Activated CD4-positive, alpha-beta T cell treated with anti-CD3 and anti-CD28 coated beads for 36 hours (primary cell): ENCODE measurements at places on chromosomes 6 and 20.
A peak's percentile ranks its signal among the peaks of the same experiment; 100 is the strongest.

DNA sequence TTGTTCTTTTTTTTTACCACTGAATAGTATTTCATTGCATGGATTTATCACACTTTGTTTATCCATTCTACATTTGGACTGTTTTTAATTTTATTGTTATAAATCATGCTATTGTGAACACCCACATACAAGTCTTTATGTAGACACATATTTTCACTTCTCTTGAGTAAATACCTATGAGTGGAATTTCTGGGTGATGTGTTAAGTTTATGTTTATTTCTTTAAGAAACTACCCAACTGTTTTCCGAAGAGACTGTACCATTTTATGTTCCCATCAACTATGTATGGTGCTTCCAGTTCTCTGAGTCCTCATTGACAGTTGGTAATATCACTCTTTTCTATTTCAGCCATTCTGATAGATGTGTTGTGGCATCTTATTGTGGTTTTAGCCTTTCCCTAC, 54.0 kb downstream of the RIN2 start:
- peaks cover 5% of the 10 kb centered on the region for H3K4me1 ChIP-seq
- H3K36me3 ChIP-seq = no peaks in the 10 kb centered on the region
- H3K27ac ChIP-seq = no peak overlapping the region
- no peak for DNase-seq
- H3K4me3 ChIP-seq = no peak overlapping the region

DNA sequence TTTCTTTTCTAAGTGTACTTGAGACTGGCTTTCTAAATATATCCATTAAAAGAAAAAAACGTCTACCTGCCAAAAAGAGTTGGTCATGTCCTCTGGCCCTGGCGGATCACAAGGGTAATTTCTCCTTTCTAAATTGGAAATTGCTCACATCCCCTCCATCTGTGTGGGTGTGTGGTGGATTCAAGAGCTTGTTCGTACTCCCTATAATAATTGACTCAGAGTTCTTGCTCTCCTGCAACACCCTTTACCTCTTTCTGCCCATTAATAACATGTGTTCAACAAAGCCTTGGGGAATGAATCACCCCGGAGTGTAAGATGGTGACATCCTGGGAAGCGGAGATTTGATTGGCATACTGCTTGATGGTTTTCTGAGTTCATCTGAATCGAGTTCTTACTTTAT, 263.8 kb downstream of the ALDH8A1 start:
- H3K4me3 ChIP-seq = no peak overlapping the region
- no peak overlapping the region for H3K27ac ChIP-seq
- no peaks in the 10 kb centered on the region for H3K36me3 ChIP-seq

DNA sequence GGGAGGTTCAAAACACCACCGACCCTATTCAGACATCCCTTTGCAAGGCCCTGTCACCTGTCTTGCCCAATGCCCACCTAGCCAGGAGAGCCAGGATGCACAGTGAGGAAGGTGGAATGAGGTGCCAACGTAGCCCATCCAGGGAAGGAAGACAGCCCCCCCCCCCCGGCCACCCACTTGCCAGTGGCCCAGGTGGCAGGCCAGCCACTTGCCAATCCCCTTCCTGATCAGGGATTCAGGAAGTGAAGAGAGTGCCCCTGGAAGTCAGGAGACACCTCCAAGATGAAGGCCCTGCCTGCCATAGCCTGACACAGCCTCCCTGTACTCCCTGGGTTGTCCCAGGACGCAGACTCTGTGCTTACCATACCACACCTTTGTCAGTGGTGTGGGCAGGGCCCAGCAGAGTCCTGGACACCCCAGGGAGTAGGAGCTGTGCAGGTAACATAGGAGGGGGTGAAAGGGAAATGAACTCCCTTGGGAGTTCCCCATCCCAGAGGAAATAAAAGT, 54.7 kb downstream of the MRPL14 start:
- peaks cover 13% of the 10 kb centered on the region for H3K27me3 ChIP-seq
- DNase-seq = no peak
- no peaks in the 10 kb centered on the region for H3K36me3 ChIP-seq
- peak overlapping the region; percentile 79 for H3K4me3 ChIP-seq
- H3K27ac ChIP-seq = peak overlapping the region; percentile 85
- H3K4me1 ChIP-seq = peaks cover 17% of the 10 kb centered on the region

- H3K36me3 ChIP-seq = peaks cover 6% of the 10 kb centered on the region
- peak overlapping the region; percentile 30 for H3K27ac ChIP-seq
- peak; percentile 29 for DNase-seq
- peaks cover 15% of the 10 kb centered on the region for H3K4me1 ChIP-seq
- H3K4me3 ChIP-seq = peak overlapping the region; percentile 65
These were observed 22.3 kb upstream of the RPP40 start for GRCh38 chr6:5025911-5026819.

DNA sequence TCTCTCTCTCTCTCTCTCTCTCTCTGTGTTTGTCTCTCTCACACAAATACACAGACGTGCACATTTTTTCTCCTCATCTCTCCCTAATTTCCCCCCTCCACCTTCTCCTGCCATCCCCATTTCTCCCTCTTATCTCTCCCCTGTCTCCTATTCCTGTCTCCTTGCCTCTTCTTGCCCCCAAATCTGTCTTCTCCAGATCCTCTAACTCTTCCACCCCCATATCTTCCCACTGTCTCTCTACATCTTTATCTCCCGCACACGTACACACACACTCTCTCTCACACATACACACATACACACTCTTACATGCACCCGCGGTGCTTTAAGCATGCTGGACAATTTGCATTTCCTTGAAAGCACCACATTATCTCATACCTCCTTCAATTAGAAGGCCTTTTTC, 15.9 kb downstream of the KIZ start:
- no peaks in the 10 kb centered on the region for H3K27me3 ChIP-seq
- DNase-seq = no peak
- H3K4me3 ChIP-seq = no peak overlapping the region
- peaks cover 11% of the 10 kb centered on the region for H3K36me3 ChIP-seq
- no peak overlapping the region for H3K27ac ChIP-seq

DNA sequence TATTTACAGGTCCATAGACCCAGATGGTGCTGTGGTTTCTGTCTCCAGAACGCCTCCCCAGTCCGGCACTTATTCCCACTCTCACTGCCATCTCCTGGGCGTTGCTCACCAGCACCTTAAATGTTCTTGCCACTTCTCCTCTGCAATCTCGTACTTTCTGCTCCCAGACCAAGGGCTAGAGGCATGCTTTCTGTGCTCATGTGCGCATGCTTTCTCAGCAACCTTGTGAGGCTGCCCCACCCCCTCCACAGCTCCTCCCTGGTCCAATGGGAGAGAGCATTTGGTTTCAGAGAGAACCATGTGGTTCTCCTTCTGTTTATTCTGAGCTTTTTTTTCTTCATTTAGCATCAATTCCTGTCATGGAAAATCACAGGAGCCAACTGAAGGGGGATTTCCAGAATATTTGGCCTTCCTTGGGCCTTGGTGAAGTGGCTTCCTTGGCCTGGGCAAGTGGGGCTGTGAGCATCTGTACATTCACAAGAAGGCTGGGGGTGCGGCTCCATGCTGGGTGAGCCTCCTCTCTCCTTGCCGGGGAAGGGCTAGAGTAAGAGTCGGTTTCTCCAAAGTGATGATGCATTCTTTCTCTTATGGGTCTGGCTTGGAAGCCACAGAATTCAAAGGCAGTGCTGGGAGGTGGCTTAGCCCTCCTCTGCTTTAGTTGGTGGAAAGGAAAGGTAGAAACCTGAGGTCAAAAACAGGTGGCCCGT, 66.6 kb downstream of the PHACTR3 start:
- peaks cover 2% of the 10 kb centered on the region for H3K27me3 ChIP-seq
- H3K36me3 ChIP-seq = no peaks in the 10 kb centered on the region

DNA sequence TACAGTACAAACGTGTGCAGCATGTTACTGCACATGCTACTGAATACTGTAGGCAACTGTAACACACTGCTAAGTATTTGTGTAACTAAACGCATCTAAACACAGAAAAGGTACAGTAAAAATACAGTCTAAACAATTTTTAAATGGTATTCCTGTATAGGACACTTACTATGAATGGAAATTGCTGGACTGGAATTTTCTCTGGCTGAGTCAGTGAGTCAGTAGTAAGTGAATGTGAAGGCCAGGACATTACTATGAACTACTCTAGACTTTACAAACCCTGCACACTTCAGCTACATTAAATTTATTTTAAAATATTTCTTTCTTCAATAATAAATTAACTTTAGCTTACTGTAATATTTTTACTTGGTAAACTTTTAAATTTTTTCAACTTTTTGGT, 225.0 kb upstream of the TENT5A start:
- H3K4me3 ChIP-seq = no peak overlapping the region
- no peak for DNase-seq
- H3K27ac ChIP-seq = no peak overlapping the region
- H3K4me1 ChIP-seq = no peaks in the 10 kb centered on the region
- H3K27me3 ChIP-seq = no peaks in the 10 kb centered on the region
- no peaks in the 10 kb centered on the region for H3K36me3 ChIP-seq

DNA sequence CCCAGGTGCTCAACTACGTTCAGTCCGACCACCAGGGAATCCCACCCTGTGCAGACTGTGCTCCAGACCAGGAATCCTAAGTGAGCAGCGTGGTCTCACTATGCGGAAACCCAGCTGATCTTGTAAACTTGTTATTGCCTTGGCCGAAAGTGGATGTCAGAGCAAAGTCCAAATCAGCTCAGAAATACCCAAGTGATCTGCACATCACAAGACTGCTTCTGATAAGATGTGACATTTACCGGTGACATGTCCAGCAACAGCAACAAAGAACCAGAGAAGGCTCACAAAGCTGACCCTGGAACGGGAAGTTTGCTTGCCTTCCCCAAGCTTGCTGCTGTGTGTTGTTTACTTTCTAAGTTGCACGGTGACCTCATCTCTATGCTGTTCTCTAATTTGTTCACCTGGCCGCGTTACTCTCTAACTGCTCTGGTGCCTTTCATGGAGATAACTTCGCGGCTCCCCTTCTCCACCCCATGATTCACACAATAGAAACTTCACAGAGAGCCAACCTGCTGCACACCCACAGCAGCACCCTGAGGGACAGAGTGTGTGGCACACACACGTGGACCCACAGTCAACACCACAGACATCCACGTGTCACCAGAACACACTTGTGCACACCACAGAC, 1.7 kb downstream of the BNIP5 start:
- DNase-seq = no peak
- no peaks in the 10 kb centered on the region for H3K36me3 ChIP-seq
- H3K27me3 ChIP-seq = peaks cover 26% of the 10 kb centered on the region
- H3K27ac ChIP-seq = no peak overlapping the region

DNA sequence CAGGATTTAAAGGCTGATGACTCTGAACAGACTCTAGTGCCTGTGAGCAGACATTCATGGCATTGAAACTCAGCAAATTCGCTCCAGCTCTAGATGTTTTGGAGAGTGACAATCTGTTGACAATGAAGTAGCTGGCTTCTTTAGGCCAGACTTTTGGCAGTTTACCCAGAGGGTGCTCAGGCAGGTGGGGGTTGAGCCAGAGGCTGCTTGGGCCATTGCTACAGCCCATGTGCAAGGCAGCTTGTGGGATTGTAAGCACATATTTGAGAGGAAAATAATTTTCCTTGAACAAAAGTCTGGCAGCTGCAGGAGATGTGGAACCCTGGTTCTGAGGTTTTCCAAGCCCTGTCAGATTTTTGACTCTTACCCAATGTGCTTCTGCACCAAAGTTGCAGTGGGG, 311.6 kb downstream of the CDC5L start:
- no peak overlapping the region for H3K27ac ChIP-seq
- H3K4me3 ChIP-seq = no peak overlapping the region
- H3K4me1 ChIP-seq = peaks cover 14% of the 10 kb centered on the region

- H3K27me3 ChIP-seq = no peaks in the 10 kb centered on the region
- peaks cover 16% of the 10 kb centered on the region for H3K4me1 ChIP-seq
- H3K4me3 ChIP-seq = no peak overlapping the region
- H3K27ac ChIP-seq = no peak overlapping the region
These were observed 7.9 kb upstream of the CDK19 start for GRCh38 chr6:110823146-110823545.

DNA sequence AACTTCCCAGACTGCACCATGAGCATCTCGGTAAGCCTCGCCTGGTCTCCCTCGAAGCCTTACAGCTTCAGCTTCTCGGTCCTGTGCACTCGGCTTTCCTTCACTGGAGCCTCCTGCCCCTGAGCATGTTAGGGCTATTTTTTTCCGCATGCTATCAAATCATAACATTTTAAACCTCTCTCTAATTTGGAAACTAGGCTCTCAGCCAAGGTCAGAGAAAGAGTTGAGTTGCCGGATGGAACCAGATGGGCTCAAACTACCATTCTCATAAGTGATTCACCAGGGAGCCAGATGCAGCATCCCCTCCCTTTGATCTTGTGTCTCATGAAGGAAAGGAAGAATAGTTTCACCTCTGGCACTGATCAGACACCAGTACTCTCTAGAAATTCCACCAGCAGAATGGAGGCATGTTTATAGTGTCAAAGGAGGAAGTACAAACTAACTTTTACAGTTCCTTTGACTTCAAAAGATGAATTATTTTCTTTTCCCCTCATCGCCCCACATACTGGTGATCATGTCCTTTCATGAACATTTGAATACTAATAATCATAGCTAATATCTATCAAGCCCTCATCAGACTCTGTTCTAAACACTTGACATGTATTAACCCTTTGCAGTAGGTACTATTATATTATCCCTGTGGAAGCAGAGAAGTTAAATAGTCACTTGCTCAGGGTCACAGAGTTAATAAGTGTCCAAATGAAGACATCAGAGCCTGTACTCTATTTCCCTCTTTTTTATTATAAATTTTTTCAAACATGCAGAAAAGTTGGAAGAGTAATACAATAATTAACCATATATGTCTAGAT, 46.7 kb downstream of the MAP1LC3A start:
- no peak overlapping the region for H3K4me3 ChIP-seq
- peaks cover 3% of the 10 kb centered on the region for H3K36me3 ChIP-seq
- H3K4me1 ChIP-seq = peaks cover 4% of the 10 kb centered on the region
- H3K27me3 ChIP-seq = no peaks in the 10 kb centered on the region
- DNase-seq = no peak
- H3K27ac ChIP-seq = no peak overlapping the region

- H3K4me3 ChIP-seq = no peak overlapping the region
- peaks cover 3% of the 10 kb centered on the region for H3K27me3 ChIP-seq
- no peaks in the 10 kb centered on the region for H3K4me1 ChIP-seq
- DNase-seq = no peak
- no peak overlapping the region for H3K27ac ChIP-seq
These were observed 30.3 kb upstream of the OGFRL1 start for GRCh38 chr6:71258078-71258866.

GRCh38 chr6:7261852-7262461, 51.0 kb downstream of the SSR1 start:
- no peak overlapping the region for H3K27ac ChIP-seq
- no peak for DNase-seq
- H3K27me3 ChIP-seq = peaks cover 21% of the 10 kb centered on the region
- H3K4me3 ChIP-seq = peak overlapping the region; percentile 79
- no peaks in the 10 kb centered on the region for H3K36me3 ChIP-seq

- no peaks in the 10 kb centered on the region for H3K36me3 ChIP-seq
- H3K4me1 ChIP-seq = peaks cover 4% of the 10 kb centered on the region
These were observed 3.8 kb upstream of the MYBL2 start for GRCh38 chr20:43662943-43663655.

GRCh38 chr20:46040902-46041535, 12.0 kb downstream of the SLC12A5 start:
- DNase-seq = peak; percentile 76
- no peaks in the 10 kb centered on the region for H3K36me3 ChIP-seq
- no peaks in the 10 kb centered on the region for H3K4me1 ChIP-seq
- H3K4me3 ChIP-seq = no peak overlapping the region

GRCh38 chr6:161736326-161736725, 462.5 kb upstream of the AGPAT4 start:
- H3K4me1 ChIP-seq = no peaks in the 10 kb centered on the region
- no peak overlapping the region for H3K4me3 ChIP-seq
- no peak overlapping the region for H3K27ac ChIP-seq
- H3K27me3 ChIP-seq = no peaks in the 10 kb centered on the region
- no peaks in the 10 kb centered on the region for H3K36me3 ChIP-seq
